ENCODE measurements at places on chromosomes 13 and 19.

GRCh38 chr19:38839816-38840582 lies 8.4 kb upstream of the ECH1 start:
- DNase-seq, result no peak

DNA sequence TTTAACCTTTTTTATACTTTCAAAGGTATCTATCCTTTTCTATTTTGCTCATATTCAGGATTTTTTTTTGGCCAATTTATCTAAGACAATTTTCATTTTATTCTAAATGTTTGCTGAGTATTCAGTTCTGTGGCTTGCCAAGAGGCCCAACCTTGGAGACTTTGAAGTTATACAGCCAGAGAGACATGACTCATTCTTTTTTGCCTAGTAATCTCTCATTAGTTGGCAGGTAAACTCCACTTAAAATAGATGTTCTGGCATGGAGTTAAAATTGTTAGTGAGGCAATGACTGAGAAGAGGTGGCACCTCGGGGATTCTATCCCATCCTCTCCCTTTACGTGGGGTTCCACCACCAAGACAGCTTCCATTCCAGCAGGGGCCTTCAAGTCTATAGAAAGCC lies 213.8 kb downstream of the KCTD12 start:
- no peak for DNase-seq

DNA sequence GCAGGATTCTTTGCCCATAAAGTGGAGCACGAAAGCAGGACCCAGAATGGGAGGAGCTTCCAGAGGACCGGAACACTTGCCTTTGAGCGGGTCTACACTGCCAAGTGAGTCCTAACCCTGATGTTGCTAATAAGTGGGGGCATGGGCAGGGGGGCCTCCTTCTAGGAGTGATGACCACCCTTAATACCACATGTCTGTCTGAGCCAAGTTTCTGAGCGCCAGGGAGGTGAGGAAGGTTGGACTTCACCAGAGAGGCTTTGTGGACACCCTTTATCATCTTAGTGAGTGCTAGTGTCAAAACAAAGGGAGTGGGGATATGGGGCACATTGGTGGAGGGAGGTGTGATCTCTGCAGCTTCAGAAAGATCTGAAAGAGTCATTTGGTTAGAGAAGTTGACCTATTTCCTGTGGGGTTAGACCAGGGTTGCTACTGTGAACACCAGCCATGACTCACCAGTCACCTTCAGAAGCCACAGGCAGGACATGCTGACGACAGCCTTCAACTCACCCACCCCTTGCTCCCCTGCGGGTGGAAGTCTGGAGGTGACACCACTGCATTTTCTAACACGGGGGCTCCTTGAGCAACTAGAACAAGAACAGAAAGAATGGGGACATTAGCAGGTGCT lies 8.8 kb downstream of the ALOX5AP start:
- no peak for DNase-seq

- peak; percentile 93 for DNase-seq
Observed at GRCh38 chr19:55156202-55157063, 1.1 kb downstream of the TNNI3 start.

GRCh38 chr13:40120781-40121180 lies 465.3 kb downstream of the COG6 start:
- no peak for DNase-seq

DNA sequence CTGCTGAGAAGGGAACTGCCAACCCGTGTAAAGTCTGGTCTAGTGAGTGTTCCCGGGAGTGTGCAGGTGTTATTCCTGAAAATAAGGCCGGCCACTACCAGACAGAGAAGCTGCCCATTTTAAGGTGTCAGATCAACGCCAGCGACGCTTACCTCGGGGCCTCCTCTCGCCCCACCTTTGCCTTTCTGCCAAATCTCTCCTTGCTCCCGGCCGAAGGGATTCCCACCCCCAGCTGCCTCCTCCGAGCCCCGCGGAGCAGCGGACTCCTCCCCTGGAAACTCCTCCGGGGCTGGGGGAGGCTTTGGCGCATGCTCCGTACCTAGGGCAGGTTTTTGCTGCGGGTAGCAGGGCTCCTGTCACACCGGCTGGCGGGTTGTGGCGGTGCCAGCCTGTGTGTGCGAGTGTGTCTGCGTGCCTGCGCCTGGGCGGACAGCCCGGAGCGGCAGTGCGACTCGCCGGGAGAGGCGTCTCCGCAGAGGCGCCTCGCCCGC lies at the start of gene HS6ST3:
Gene HS6ST3 (plus strand): TSS at position 359 of the 491 bp plus-strand sequence.
- DNase-seq, result peak; percentile 65

- no peak for DNase-seq
Observed at GRCh38 chr13:113864273-113864890, 506 bp upstream of the GAS6 start.

DNA sequence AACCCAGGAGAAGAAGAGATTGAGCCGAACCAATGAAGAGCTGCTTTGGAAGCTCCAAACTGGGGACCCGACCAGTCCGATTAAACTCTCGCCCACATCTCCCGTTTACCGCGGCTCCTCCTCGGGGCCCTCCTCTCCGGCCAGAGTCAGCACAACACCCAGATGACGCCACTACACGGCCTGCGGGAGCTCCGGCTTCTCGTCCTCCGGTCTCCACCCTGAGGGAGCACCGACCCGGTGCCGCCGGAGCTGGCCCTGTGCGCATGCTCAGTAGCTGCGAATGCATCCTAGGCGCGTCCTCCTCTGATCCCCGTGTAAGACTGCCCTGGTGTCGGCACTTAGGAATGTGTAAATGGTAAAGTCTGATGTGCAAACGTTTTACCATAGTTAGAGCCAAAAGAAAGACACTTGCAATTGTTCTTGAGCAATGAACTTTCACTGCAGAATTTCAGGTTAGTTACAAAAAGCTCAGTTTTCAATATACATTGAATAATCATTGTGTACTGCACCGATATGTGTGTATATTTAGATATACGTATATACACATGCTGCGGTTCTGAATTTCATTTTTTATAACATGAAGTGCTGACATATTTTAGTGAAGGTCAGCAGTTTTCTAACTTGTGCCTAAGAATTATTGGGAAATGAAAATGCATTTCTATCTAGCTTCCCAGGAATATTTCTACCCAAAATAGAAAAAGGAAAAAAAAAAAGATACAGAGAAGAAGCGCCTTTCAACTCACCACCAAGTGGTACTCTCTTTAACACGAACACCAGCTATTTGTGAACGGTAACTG lies 92.2 kb downstream of the SLC7A1 start:
- DNase-seq, result peak; percentile 51

- no peak for DNase-seq
Observed at GRCh38 chr13:47289567-47289966, 392.7 kb upstream of the HTR2A start.

- peak; percentile 32 for DNase-seq
Observed at GRCh38 chr13:27964741-27965323, 4.3 kb downstream of the CDX2 start.

DNA sequence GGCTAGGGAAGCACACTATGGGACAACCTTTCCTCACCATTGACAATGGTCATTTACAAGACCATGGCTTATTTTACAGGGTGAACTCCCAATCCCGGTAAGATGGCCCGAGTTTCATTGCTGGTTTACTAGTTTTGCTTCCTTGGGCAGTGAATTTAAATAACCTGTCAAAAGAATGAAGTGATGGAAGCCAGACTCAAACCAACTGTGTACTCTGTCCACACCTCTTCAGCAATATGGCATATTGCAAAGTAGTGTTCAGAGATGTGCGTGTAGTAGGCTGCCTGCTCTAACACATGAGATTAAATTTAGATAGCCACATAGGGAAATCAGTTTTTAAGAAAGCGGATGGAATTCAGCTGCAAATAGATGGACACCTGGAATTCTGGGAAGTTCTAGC lies 58.4 kb upstream of the USPL1 start:
- no peak for DNase-seq

DNA sequence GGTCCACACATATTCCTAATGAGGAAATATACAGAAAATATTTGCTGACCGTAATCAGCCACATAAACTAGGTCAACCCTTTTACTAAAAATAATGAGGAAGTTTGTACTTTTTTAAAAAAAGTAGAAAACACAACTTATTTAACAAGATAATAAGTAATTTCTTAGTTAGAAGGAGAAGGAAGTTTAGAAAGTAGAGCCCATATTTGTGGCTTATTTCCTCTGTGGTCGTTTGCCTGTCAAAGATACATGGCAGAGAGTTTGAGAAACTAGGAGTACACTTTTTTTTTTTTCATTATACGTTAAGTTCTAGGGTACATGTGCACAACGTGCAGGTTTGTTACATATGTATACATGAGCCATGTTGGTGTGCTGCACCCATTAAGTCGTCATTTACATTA lies 1205.2 kb upstream of the MIR17HG start:
- no peak for DNase-seq

DNA sequence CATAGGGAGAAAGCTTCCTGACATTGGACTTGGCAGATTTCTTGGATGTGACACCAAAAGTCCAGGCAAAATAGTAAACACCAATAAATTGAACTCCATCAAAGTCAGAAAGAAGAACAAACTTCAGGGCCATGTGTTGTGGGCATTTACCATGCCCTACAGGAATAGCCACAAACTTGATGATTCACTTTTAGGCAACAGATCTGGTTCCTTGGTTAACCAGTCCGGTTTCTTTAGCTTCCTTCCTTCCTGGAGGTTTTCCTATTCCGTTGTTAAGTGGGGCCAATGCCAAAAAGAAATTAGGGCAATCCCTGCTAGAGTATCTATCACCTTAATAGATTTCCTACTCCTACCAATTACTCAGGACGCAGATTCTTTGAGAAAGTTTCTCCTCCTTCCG lies 25.2 kb downstream of the IGFL1 start:
- no peak for DNase-seq

GRCh38 chr13:40961214-40961613 lies 57.9 kb downstream of the ELF1 start:
- no peak for DNase-seq

GRCh38 chr13:33730147-33730546 lies 87.8 kb upstream of the RFC3 start:
- no peak for DNase-seq

DNA sequence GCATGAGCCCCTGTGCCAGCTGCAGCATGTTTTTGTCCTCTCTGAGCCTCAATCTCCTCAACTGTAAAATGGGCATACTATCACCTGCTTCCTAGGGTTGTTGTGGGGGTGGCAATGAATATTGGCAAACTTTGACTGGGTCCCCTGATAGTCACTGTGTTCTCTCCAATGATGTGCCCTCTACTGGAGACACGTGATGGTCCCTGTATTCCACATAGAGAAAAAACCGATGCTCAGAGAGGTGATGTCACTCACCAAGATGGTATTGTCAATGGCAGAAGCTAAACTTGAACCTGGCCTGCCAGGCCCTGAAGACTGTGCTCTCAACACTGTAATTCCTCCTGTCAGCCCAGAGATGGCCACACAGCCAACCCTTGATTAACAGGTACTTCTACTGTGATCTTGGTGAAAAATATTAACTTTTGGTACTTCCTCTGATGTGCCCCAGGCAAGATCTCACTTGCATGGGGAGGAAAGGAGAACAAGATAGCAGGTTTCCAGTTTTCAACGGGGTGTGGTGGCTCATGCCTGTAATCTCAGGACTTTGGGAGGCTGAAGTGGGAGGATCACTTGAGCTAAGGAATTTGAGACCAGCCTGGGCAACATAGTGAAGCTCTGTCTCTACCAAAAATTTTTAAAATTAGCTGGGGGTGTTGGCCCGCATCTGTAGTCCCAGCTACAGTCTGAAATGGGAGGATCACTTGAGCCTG lies 3.6 kb downstream of the CEACAM20 start:
- DNase-seq, result no peak

GRCh38 chr19:46764817-46765291 lies 18.6 kb upstream of the STRN4 start:
- DNase-seq, result no peak

DNA sequence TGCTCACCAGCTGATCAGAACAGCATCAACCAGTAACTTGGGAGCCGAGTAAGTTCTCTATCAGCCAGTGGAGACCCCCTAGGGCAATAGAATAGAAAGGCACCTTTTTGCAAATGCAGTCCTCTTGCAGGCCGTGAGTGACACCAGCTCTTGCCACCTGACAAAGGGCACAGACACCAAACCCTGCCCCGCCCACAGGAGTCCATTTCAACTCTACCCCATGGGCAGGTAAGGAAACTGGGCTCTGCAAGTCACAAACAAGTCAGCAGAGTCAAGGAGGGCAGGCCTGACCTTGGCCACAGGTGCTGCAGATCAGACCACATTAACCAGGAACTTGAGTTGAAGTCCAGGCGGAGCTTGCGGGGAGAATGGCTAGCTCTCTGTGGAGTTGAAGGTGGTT lies 77.4 kb upstream of the SPATA13 start:
- DNase-seq, result no peak

GRCh38 chr13:85216576-85216975 lies 582.6 kb downstream of the SLITRK6 start:
- no peak for DNase-seq

DNA sequence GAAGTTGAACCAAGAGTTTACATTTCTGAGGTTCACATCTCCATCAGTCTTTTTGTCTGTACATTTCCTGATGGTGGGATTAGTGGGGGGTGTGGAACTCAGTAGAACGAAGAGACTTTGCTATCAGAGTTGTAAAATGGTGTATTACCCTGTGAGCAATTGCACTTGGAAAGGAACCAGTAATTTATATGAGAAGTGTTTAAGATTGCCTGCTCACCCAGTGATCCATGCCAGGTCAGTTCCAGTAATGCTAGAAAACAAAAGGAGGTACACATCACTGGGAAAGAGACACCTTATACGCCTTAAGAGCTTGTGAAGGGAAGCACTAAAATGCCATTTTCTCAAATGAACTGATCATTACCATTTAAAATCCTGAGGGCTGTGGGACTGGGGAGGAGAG lies 7.5 kb upstream of the DACH1 start:
- DNase-seq, result no peak
